ENCODE measurements at places on chromosomes 6 and 20.
A peak's percentile ranks its signal among the peaks of the same experiment; 100 is the strongest.

GRCh38 chr6:21912151-21912832, 318.7 kb downstream of the SOX4 start:
- DNase-seq = no peak

- no peak for DNase-seq
Observed at GRCh38 chr6:5713519-5713918, 293.2 kb downstream of the NRN1 start.

DNA sequence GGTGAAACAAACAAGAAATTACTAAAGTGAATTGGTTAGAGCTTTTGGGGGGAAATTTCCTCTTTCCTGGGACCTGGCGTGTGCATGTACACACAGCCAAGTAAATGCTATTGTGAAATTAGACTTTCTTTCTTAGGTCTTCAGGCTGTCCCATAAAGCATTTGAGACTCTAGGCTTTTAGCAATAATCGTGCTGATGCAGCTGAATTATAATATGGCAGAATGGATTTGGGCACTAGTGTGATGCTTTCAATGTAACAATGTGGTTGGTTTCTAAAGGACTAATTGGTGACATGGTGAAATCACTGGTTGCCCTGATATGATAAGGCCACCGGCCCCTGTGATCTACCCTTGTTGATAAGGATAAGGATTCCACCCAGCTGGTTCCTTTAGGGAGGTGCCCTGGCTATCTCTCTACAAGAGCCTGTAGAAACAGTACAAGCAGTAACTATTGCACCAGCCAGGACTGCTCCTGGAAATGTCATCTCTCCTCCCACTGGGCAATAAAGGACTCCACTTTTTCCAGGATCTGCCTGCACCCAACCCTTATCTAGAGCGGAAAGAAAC, 164.1 kb downstream of the TFAP2A start:
- DNase-seq = no peak

GRCh38 chr6:28207510-28208110, 17.5 kb upstream of the ZSCAN9 start:
- no peak for DNase-seq

GRCh38 chr20:57618764-57619050, 1.5 kb downstream of the ZBP1 start:
- DNase-seq = no peak

DNA sequence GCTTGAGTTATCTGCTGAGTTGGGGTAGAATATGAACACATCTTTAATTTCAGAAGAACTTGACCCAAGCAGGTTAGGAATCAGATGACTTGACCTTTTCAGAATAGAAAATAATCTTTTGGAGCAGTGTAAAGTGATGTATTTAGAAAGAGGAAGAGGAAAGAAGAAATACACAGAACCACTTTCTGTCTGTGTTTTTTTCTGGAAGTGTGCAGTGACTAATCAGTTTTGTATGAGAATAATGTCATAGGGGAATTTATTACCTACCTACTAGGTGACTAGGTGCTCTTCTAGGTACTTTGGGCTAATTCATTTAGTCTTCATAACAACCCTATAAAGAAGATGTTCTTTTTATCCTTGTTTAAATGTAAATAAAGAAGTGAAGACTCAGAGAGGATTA, 3.0 kb downstream of the PPP1R14C start:
- DNase-seq = no peak

- no peak for DNase-seq
Observed at GRCh38 chr6:133553652-133554051, 312.5 kb downstream of the EYA4 start.

DNA sequence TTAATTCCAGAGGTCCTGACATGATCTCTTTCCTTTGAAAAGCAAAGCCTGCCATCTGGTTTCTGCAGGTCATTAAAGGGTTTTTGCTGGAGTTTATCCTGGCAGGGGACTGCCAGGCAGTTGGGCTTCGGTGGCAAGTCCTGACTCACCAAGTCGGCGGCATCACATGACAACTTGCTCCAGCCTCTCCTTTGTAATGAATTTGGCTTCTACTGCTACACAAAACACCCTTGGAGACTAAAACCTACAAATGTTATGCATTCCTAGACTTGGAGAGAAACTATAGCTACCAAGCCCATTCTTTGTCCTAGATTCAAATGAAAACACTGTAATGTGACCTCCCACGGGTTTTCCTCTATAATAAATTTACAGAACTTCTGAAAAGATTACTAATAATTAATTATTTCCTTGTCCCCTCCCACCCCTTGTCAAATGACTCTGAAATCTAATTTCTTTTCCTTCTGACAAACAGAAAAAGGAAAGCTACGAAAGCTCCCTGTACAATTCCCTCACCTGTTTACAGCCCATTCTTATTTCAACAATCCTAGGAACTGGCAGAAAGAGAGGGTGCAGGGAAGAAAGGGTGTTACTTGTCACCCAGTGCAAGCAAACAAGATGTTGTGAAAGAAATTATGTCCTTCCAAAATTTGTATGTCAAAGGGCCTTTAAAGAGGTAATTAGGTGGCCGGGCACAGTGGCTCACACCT, 62.9 kb downstream of the QRSL1 start:
- no peak for DNase-seq

DNA sequence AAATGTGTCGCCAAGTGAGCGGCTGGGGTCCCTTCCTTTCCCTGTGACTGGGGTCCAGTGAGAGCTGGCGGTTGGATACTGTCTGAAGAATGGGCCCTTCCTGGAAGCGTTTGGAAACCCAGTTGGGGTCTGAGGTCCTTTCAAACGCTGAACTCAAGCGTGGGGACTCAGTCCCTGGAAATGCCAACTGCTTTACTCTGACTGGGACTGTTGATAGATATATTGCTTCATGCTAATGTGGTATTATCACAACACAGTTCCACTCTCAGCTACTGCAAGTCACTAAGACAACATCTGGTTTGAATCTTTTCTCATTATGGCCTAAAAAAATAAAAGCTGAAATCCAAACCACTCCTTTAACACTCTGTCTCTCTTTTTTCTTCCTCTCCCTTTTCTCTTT, 23.7 kb upstream of the PSMF1 start:
- peak; percentile 10 for DNase-seq

- no peak for DNase-seq
Observed at GRCh38 chr6:53331678-53332077, 17.1 kb downstream of the ELOVL5 start.

GRCh38 chr20:8153281-8153908, 21.3 kb downstream of the PLCB1 start:
- DNase-seq = no peak

DNA sequence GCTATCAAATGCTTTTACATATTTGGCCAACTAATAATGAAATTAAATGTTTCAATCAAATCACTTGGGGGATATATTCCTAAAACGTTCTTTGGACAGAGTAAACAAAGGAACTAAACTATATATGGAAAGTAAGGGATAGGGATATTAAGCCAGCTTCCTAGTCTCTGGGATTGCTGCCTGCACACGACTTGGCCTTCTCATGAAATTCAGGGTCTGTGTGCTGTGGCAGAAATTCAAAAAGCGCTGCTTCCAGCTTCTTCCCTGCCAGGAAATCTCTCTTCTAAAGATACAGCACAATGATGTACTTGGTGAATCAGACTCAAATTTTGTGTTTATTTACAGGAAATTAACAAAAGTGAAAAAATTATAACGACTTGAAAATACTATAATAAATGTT, 206.3 kb upstream of the RAB32 start:
- no peak for DNase-seq

DNA sequence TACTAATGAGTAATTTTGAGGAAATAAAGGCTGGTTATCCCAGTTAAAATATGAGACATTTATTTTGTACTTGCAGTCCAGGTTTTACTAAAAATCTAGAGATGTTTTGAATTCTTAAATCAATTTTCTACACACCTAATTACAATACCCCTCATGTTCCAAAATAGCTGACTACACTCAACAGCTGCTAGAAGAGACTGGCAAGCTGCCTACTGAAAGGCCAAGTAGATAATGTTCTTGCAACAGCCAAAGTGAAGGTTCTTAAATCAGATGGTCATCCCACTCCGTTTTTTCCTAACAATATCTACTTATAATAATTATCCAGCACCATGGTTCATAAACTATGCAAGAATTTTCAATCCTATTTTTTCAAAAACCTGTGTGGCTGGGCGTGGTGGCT, 69.0 kb downstream of the DTNBP1 start:
- DNase-seq = no peak

DNA sequence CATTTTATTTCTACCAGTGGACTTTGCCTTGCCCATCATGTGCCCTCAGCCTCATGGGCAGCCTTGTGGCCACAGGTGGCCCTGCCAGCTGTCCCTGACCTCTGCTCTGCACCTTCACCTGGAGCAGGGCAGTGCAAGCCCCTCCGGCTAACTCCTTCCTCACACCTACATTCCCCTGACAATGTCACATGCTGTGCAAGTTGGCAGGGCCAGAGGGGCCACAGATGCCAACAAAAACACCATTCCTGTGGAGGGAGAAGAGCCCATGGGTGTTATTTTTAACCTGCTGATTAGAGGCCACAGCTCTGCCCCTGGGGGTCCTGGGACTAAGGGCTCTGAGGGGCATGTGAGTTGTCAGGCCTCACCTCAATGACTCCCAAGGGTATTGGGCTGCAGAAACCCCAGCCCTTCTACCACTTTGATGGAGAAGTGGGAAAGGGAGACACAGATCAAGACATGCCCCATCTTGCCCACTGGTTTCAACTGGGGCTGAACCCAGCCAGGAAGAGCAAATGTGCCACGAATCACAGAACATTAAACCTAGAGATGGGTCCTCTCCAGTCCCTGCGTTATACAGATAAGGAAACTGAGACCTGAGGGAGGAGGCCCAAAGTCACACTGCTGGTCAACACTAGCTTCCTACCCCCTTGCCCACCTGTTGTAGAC, 65.0 kb downstream of the MRPL14 start:
- no peak for DNase-seq

GRCh38 chr6:15358579-15359327, 112.9 kb downstream of the JARID2 start:
- no peak for DNase-seq

DNA sequence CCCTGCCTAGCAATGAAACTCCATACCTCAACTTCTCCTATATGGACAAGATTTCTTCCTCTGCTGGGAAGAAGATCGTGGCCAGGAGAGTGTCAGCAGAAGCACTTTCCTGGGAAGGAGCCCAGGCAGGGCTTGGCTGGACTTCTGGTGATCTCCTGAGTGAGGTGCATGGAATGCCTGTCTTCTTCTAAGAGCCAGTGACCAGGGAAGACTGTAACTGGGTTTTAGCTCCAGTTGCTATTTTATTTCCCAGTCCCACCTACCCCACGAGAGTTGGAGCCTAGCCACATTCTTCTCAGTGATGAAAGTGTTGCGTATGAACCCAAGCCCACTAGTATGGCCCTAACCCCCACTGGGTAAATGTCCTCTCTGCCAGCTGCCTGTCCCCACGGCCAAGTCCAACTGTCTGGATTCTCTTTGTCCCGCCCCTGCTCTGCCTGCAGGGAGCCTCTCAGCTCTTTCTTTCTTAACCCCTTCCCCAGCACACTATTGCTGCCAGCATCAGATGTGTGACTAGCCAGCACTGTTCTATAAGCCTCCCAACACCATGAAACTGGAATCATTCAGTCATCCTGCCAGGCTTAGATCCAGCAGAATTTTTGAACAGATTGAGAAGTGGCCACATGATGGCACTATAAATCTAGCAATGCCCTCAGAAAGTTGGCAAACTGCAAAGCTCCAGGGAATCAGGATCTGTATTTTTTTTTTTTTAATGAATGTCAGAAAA, 69.8 kb upstream of the FAM184A start:
- DNase-seq = peak; percentile 74

DNA sequence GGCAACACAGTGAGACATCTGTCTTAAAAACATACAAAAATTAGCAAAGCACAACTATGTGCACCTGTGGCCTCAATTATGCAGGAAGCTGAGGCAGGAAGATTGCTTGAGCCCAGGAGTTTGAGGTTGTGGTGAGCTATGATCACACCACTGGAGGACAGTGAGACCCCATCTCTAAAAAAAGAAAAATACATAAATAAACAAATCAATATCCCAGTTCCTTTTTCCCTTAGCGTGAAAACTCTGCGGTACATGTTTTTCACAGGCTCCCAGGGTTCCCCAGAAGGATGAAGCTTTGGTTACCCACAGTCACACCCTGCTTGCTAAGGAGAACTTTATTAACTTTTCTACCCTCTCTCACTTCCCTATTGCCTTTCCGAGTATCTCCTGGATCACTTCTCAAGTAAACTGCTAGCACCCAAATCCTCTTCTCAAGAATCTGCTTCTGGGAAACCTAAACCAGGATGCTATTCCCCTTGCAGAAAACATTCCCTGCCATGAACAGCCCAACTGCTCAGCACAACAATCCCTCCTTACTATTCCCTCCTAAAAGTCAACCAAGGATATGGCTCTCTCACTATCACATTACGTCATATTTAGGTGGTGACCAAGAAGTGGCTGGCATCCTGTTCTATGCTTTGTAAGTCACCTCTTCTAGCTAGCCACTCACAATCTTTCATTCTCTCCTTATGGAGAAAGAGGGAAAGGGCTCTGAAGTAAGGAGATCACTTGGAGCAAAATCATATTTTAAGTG, 122.4 kb downstream of the IPCEF1 start:
- no peak for DNase-seq

- no peak for DNase-seq
Observed at GRCh38 chr20:18191306-18191705, 53.6 kb downstream of the KAT14 start.

- DNase-seq = no peak
Observed at GRCh38 chr6:169967687-169968086, 216.3 kb downstream of the ERMARD start.

GRCh38 chr20:18567739-18568091, 483 bp downstream of the SMIM26 start:
- DNase-seq = no peak

- no peak for DNase-seq
Observed at GRCh38 chr20:59016795-59017492, 2.3 kb upstream of the TUBB1 start.

- DNase-seq = no peak
Observed at GRCh38 chr6:130797061-130797460, 30.1 kb upstream of the SMLR1 start.

DNA sequence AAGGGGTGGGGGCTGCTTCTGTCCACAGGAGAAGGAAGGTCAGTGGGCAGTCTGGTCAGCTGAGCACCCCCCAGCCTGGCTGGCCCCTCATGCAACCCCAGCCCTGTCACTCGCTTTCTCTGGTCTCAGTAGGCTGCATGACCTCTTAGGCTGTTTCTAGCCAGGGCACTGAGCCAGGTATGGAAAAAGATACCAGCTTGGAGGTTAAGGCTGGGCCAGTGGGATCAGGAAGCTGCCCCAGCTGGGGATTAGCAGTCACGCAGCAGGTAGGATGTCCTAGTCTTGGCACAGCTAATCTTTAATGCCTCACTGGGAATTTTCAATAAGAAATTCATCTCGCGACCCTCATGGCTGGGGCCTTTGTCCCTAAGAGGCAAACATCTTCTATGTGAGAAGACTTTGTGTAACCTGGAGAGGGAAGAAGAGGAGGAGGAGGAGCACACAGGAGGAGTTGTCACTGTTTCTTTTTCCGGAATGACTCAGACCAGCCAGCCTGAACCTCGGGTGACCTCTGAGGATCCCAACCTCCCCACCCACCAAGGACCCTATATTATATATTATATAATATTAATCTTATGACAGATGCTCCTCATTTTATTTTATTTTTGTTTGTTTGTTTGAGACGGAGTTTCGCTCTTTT, 2.4 kb upstream of the BPIFA2 start:
- no peak for DNase-seq

GRCh38 chr20:50690650-50691572, at the start of gene RIPOR3:
RIPOR3 (minus strand) TSS chr20:50691542; CDS start chr20:50691128, 414 bp downstream.
- no peak for DNase-seq

GRCh38 chr6:44224965-44225305, 1.5 kb downstream of the SLC29A1 start:
- DNase-seq = no peak

GRCh38 chr20:15515691-15516090, 1057.6 kb downstream of the KIF16B start:
- DNase-seq = no peak

Measured in fibroblast of skin of left biceps (primary cell).